ENCODE measurements at places on chromosomes 1 and 21. TPM values are rescaled to one million over a fixed set of nuclear protein-coding genes. Genes with fewer than 3 reads are reported as not detected.

The IL10RB gene
- 34.9 TPM for total RNA-seq

The TRIM58 gene
- 0.45 TPM for total RNA-seq

The MYBPH gene
- total RNA-seq: not detected

The ILF2 gene
- 260 TPM for total RNA-seq

The LHX4 gene
- total RNA-seq: not detected

The S100A14 gene
- not detected for total RNA-seq

The KIF17 gene
- not detected for total RNA-seq

The MEF2D gene
- 63.1 TPM for total RNA-seq

The OR2L2 gene
- total RNA-seq: 0.23 TPM

The DHDDS gene
- total RNA-seq: 49.2 TPM

The CRYAA gene
- total RNA-seq: not detected

The FAM3B gene
- not detected for total RNA-seq

The FHAD1 gene
- not detected for total RNA-seq

The ACOT11 gene
- 0.58 TPM for total RNA-seq

The FDPS gene
- 406 TPM for total RNA-seq

The LIPI gene
- total RNA-seq: not detected

The NR5A2 gene
- total RNA-seq: not detected

The C1orf141 gene
- total RNA-seq: not detected

The CTH gene
- total RNA-seq: 13.1 TPM

The AMIGO1 gene
- total RNA-seq: 0.26 TPM

The LCE1E gene
- not detected for total RNA-seq

The THRAP3 gene
- 129 TPM for total RNA-seq

The UFC1 gene
- total RNA-seq: 98.4 TPM

The CASQ1 gene
- not detected for total RNA-seq

The LINGO4 gene
- total RNA-seq: 0.15 TPM

The FHL3 gene
- total RNA-seq: 13.5 TPM

The ADGRB2 gene
- 0.07 TPM for total RNA-seq

The GNAT2 gene
- total RNA-seq: not detected

The SELENBP1 gene
- not detected for total RNA-seq

The REN gene
- total RNA-seq: not detected

The DISC1 gene
- total RNA-seq: 14.4 TPM

The FAM151A gene
- not detected for total RNA-seq

The LENEP gene
- total RNA-seq: 1.2 TPM

The IL10 gene
- not detected for total RNA-seq

The LCE3E gene
- not detected for total RNA-seq

The GJA8 gene
- not detected for total RNA-seq

The CD53 gene
- 403 TPM for total RNA-seq

The SCMH1 gene
- total RNA-seq: 20.3 TPM

The BARHL2 gene
- not detected for total RNA-seq

The CFAP141 gene
- not detected for total RNA-seq

The TLR5 gene
- 0.80 TPM for total RNA-seq

The TPTE gene
- total RNA-seq: not detected

The KRTAP15-1 gene
- total RNA-seq: not detected

Measured in activated CD8-positive, alpha-beta memory T cell treated with anti-CD3 and anti-CD28 coated beads, Interleukin-2, amount 10 ng/mL, durations not matched to agents 7 days and 5 days (primary cell).